Pancreas (tissue), 10 donors: ENCODE measurements at places on chromosomes 16 and 17.

GRCh38 chr17:81394921-81395599 lies at the start of gene BAHCC1:
Gene BAHCC1, plus strand, starts transcription at chr17:81395457. Its CDS starts 4,283 bp downstream, at chr17:81399740.
- DNase-seq, result peak; percentile 100

DNA sequence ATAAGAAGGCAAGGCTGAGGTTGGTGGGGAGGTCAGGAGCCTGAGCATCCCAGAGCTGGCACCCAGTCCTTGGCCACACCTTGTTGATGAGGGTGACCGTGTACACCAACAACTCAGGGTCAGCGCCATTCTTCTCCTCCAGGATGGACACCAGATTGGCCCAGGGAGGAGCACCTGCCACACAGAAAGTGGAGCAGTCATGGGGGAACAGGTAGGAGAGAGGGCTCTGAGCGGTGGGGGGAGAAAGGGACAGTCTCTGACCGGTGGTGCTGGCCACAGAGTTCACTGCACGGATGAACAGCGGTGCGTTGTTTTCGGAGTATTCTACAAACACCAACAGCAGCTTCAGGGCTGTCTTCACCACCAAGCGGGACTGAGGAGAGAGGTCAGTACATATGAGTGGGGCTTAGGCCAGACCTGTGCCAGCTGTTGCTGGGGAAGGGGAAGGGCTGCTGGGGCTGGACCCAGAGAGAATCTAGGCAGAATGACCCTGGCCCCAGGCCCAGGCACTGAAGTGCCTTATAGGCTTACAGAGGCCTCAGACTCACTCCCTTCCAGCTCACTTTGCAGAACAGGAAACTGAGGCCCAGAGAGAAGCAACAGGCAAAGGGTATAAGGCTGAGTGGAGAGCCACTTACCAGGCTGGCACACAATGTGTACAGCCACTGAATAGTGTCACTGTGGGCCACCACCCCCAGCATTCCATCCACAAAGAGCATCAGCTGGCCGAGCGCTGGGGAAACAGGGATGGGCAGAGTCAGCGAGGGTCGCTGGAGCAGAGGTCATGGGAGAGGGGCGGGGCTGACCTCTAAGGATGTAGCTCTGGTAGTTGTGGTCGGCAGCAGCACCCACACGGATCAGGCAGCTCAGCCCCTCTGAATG lies 9.6 kb downstream of the FHOD1 start:
- DNase-seq, result peak; percentile 43

- no peak for DNase-seq
These were observed 101.3 kb upstream of the C17orf78 start for GRCh38 chr17:37274461-37274860.

DNA sequence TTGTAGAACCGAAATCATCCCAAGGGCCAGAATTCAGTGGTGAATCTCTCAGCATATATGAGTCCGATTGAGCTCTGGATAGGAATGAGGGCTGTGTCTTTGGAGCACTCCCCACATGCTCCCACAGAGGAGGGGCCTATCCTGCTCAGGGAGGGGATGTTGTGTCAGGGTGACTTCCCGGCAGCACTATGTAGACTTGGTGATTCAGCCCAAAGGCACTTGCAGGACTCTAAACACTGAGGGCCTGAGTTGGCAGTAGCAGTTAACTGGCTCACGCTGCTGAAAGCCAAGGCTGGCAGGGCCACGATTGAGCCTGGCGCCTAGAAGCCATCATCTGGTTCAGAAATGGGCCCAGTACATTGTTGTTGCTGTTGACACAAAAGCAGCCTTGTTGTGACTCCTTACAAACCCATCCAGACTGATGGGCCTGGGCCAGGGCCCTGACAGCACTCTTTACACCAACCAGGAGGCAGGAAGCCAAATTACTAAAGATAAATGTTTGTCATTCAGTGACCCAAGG lies 31.9 kb downstream of the NMT1 start:
- peak; percentile 56 for DNase-seq

- no peak for DNase-seq
These were observed 92.8 kb downstream of the CDC27 start for GRCh38 chr17:47096343-47096742.

DNA sequence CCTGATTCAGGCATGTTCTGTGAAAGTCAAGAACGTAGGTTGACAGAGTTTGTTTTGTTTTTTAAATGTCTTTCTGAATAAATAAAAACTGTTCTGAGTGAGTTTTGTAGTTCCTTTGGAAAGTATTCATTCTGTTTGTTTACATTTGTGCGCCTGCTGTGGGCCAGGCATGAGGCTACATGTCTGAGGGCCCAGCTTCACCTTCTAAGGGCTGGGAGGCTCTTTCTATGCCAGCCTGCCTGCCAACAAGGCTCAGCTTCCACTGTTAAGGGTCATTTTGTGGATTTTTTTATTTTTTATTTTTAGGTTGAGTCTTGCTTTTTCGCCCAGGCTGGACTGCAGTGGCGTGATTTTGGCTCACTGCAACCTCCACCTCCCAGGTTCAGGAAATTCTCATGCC lies 6.1 kb downstream of the WWOX start:
- DNase-seq, result no peak

DNA sequence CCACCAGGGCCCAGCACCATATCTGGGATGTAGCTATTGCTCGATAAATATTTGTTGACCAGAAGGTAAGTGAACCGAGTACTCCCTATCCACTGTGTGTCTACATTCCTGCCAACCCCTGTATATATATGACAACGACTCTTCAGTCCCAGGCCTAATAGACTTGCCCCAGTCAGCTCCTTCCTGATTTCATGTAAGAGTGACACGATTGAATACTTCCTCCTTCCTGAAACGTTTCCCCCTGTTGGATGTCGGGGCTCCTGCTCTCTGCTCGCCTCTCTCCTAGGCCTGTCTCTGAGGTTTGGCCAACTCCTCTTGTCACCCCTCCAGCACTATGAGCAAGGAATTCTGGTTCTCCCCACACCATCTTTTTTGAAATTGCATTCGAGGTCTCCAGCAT lies 178.9 kb downstream of the PRKCA start:
- no peak for DNase-seq

DNA sequence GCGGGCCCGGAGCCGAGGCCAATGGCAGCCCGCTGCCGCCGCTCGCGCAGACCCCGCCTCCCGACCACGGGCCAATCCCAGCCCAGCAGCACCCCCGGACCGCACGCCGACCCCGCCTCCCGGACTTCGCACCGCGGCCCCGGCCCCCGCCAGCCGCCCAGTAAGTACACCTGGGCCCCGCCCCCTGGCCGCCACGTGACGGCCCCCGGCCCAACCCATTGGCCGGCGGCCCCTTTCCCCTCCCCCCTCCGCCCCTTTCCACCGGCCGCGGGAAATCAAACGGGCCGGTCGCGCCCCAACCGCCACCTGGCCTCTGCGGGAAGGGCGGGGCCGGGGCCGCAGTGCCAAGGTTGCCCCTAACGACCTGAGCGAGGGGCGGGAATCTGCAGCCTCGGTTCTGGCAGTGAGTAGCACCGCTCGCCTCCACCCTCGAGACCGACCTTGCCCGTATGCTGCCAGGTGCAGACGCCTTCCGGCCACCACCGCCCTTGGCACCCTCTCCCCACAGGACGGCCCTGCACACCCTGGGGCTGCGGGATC lies at the start of gene YBX2:
TSS of gene YBX2 (minus strand) at position 26 of the 540 bp plus-strand sequence. CDS start 139 bp downstream, outside the sequence.
- peak; percentile 81 for DNase-seq

DNA sequence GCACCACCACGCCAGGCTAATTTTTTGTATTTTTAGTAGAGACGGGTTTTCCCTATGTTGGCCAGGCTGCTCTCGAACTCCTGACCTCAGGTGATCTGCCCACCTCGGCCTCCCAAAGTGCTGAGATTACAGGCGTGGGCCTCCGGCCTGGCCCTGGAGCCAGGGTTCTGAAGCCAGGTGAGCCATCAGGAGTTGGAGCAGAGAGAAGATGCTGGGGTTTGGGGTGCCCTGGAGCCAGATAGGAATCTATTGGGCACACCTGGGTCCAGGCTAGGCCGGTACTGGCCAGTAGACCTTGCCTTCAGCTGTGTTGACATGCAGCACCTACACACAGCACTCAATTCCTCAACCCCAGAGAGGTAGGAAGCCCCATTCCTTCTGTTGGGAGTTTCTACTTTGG lies 5.4 kb upstream of the CD300A start:
- no peak for DNase-seq

GRCh38 chr16:89123831-89124100 lies 30.1 kb downstream of the ACSF3 start:
- no peak for DNase-seq

GRCh38 chr16:87837627-87838289 lies 31.5 kb downstream of the SLC7A5 start:
- no peak for DNase-seq

DNA sequence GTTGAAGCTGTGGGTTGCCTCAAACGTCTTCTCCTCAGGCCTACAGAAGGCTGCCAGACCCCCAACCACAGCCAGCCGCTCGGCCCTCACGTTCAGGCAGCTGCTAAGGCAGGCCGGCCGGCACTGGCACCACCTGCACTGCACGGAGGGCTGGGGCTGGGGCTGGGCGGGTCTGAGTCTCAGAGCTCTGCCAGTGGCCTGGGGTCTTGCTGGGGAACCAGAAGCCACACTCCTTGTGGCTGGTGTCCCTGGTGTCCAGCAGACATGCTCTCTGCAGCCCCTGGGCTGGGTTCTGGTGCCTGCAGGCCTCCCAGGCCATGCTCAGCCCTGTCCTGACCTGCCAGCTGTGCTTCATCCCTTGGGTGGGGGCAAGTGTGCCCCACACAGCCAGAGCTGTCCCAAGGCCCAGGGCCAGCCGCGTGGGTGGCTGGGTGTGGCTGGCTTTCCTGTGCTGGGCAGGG lies 42.0 kb downstream of the BAHCC1 start:
- no peak for DNase-seq

GRCh38 chr17:77479372-77480198 lies 338.8 kb downstream of the SEC14L1 start:
- no peak for DNase-seq

DNA sequence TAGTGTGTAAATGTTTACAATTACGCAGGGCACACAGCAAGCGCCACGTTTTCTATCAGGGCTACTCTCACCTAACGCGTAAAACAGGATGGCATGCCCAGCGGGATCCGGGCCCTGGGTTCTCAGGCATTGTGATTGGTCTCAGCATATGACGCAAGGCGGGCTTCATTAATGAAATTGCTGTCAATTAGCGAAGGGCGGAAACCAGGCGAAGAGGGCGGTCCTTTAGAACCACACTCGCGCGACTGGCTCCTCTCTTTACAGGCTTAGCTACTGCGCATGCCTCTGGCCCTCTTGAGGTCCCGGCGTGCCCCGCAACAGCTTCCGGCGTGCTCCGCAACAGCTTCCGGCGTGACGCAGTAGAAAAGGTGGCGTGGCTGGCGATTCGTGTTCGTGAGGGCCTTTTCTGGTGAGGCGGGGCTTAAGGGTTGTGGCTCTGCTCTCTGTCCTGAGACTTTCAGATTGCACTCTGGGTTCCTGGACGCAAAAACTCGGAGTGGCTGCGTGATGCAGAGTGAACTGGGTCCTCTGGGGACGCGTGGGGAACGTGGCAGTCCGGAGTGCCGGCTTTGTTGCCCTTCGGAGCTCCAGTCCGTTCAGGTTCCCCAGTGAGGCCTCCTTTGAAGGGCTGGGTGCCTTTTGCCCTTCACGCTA lies 9.2 kb downstream of the OR2C1 start:
- DNase-seq, result peak; percentile 90

DNA sequence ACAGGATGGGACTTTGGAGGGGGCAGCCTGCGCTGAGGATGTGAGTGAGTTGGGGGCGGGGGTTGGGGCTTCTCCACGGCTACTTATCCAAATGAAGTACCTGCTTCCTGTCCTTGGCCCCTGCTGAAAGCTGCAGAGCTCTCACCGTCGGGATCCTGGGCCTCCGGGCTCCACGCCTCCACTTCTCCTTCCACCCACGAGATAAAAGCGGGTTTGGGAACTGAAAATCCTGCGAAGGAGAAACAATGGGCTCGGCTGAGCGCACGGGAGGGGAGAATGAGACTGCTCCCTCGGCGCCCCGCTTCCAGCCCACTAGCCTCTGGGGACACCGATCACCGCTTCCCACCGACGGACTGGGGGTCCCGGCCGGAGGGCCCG lies 486 bp downstream of the ZNF785 start:
- no peak for DNase-seq

DNA sequence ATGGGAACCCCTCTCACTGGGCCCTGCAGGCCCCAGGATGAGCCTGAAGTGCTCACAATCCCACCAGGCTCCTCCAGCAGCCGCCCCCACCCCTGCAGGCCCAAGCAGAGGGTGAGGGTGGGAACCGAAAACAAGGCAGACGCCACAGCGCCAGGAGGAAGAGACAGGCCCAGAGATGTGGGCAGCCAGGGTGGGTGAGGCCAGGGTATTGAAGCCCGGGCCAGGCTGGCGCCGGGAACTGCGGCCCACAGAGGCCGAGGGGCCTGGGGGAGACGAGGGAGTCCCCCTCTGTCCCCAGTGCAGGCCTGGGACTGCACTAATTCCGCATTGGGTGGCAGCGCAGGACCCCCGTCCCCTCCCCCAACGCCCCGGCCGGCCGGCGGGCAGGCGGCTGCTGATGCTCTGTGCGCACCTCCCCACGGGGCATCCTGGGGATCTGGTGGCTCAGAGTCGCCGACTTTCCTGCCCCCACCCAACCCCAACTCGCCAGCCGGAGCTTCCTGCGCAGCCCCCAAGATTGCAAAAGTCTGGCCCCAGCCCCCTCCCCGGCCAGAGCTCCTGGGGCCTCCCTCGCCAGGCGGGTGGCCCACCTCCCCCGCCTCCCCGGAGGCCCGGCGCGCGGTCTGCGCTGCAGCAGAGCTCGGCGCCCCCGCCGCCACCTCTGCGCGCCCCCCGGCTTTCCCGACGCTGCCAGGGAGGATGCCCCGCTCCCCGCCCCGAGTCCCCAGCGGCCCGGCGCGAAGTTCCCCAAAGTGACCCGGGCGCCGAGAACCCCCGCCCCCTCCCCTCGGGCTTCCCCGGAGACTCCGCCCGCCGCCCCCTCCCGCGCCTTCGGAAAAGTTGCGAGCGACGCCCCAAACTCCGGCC lies 107.8 kb downstream of the ENGASE start:
- DNase-seq, result no peak

DNA sequence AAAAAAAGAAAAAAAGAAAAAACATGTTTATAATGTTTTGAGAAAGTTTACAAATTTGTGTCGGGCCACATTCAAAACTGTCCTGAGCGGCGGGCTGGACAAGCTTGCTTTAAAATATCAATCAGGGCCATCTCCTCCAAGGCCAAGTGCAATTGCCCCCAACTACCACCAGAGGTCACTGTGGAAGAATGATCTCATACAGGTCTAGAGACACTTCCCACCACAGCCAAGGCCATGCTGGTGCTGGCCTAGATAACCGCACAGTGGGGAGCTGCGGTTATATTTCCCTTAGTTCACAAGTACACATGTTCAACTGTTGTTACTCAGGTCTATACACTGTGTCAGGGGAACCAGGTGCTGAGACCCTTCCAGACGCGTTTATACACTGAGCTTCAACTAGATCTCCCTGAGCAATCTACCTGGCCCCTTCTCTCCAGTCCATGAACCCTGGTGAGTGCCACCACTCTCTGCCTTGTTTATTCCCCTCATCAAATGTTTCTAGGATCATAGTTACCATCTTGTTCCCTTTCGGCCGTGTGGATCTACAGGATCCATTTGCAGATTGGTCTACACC lies 83.8 kb upstream of the CCL2 start:
- DNase-seq, result peak; percentile 43

GRCh38 chr17:36864827-36865430 lies 72.3 kb upstream of the LHX1 start:
- DNase-seq, result no peak

DNA sequence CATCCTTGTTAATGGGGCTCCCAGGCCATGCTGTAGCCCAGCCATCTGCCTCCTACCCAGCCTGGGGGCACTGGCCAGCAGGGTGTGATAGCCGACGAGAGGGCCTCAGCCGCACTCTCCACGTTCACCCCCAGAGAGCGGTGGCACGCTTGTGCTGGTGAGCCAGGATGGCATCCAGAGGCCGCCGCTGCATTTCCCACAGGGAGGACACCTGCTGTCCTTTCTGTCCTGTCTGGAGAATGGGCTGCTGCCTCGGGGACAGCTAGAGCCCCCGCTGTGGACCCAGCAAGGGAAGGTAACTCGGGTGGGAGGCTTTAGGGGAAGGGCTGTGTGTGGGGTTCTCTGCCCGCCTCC lies 27.4 kb downstream of the SGSM2 start:
- DNase-seq, result peak; percentile 11
